ENCODE measurements at places on chromosomes 13 and 19.

- peak; percentile 24 for DNase-seq
These were observed 1395.8 kb downstream of the SLITRK5 start for GRCh38 chr13:89066868-89067466.

GRCh38 chr13:112730157-112730671 is 40.4 kb downstream of the ATP11A start:
- DNase-seq = no peak

DNA sequence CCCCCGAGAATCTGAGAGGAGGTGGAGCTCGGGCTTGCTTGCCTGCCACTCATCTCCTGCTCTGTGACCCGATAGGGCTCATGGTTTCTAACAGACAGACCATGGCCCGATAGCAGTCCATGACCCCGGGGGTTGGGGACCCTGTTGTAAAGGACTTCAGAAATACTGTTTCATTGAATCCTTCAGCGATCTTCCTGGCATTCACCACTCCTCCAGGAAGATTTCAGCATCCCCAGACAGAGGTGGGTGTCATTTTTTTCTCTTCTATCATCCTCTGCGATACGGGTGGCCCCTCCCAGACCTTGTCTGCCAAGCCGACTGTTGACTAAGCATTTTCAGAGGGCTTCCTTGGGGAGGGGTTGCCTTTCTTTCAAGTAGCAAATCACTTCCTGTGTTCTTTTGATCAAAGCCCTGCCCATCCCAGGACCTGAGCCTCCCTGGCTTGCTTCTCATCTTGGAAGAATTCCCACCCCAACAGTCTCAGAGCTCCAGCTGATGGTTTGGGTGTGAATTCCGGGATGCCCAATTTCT is 1.7 kb downstream of the MYO1F start:
- peak; percentile 56 for DNase-seq

DNA sequence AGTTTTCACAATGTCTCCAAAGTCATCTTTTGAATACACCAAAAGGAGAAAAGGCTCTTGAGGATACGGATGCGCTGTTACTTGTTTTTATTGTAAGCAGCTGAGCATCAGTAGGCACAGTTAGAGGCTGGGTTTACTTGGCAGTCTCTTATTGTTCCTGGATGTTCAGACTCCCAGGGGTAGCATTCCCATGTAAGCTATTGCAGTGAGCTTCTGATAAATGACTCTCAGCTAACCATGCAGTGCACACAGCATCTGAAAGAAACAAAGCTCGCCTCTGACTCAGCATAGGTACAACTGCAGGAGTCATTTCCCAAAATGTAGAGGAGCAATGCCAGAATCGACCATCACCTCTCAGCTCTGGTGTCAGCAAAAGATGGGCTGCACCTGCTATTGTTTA is 84.8 kb downstream of the DCT start:
- DNase-seq = no peak

DNA sequence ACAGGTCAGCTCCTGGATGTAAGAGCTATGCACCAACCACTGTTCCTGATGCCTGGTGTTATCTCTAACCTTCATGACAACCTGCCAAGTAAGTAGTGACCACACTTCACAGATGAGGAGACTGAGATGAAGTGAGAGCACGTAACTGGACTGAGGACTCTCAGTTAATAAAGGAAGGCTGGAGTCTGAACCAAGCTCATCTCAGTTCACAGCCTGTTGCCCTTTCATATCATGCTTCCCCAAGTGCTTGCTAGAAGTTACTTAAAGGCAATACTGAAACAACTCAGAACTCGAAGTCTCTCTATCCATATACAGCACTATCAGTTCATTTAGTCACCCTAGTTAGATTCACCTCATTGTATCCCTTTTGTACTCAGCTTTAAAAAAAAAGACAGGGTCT is 119.7 kb downstream of the ABCC4 start:
- DNase-seq = no peak

DNA sequence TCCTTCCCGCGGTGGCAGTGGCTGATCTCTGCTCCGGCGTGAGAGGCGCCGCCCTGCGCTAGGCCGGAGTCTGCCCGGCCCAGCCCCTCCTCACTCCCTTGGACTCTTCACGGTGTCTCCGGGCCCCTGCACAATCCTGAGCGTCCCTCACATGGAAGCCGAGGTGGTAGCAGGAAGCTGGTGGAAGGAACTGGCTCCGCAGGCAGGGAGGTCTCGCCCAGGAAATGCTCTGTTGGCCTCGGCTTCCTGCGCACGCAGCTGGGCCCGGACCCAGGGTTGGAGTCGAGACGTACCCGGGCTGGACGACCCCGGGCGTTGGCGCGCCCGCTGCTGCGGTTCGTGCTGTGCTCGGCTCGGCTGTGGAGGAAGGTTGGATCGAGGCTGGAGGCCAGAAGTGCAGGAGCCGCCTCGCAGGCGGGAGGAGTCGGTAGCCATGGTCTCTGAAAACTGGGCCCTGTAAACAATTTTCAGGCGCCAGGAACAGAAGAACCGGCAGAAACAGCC is 46.3 kb downstream of the ZNF724 start:
- peak; percentile 1 for DNase-seq

DNA sequence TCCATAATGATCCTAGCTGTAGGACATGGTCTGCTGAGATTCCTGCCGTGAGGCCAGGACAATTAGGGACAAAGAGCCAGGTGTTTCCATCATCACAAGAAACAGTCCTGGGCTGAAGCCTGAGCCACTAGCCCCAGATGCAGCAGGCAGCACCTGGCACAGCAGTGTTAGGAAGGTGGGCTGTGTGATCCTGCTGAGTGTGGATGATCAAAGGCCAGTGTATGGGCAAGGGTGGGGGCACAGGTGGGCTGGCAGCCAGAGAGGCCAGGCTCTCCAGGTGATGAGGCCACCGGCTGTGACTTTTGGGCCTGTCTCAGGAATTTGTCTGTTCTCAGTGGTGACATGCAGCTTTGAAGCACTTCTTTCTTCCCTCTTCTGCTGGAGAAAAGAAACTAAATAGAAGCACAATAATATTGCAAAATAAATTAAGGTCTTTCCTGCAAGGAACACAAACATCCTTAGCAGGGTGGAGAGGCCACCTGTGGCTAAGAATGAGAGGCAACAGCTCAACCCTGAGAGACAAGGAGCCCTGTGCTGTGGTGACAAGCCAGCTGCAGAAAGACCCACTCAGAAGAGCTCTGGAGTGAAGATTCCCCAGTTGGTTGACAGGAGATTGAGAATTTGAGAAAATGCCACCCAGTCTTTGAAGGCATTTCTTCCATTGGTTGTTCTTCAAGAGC is 127.6 kb downstream of the KATNAL1 start:
- DNase-seq = no peak

DNA sequence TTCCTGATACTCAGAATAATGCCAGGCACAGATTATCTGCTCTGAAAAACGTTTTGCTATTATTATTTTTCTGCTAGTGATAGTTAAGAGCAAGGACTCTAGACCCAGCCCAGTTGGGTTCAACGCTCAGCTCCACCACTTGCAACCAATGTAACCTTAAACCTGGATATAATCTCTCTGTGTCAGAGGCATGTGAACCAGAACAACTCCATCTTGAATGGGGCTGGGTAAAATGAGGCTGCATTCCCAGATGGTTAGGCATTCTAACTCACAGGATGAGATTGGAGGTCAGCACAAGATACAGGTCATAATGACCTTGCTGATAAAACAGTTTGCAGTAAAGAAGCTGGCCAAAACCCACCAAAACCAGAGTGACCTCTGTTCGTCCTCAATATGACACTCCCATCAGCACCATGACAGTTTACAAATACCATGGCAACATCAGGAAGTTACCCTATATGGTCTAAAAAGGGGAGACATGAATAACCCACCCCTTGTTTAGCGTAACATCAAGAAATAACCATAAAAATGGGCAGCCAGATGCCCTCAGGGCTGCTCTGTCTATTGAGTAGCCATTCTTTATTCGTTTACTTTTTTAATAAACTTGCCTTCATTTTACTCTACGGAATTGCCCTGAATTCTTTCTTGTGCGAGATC is 13.6 kb downstream of the FAM187B start:
- DNase-seq = no peak

GRCh38 chr13:59320021-59320420 is 843.7 kb downstream of the DIAPH3 start:
- DNase-seq = no peak

GRCh38 chr13:38376546-38376945 is 26.9 kb downstream of the UFM1 start:
- DNase-seq = no peak

DNA sequence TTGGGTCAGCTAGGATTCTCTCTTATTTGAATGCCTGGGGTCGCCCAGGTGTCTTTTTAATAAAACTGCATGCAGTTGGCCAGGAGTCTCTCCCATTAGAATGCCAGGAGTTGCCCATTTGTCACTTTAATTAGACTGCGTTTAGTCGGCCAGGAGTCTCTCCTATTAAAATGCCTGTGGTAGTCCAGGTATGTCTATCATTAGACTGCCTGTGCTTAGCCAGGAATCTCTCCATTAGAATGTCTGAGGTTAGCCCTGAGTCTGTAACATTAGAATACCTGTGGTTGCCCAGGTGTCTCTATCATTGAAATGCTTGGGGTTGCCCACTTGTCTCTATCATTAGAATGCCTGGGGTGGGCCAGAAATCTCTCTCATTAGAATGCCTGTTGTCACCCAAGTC is 1470.9 kb downstream of the UQCRFS1 start:
- DNase-seq = no peak

DNA sequence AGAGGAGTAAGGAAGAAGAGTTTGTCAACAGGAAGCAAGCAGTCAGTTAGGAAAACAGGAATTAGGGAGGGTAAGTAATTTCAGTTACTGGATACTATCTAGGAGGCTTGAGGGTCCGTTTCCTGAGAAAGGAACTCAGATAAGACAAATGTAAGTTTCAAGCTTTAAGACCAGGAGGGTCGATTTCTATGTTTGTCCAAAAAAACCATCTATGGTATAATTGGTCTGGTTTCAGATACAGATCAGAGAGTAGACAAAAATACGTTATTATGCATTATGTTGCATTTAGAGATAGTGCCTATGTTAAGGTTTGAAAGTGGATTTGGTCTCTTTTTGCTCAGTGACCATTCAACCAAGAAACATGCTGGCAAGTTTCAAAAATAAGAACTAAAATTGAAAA is 789.6 kb upstream of the PCDH20 start:
- DNase-seq = no peak

DNA sequence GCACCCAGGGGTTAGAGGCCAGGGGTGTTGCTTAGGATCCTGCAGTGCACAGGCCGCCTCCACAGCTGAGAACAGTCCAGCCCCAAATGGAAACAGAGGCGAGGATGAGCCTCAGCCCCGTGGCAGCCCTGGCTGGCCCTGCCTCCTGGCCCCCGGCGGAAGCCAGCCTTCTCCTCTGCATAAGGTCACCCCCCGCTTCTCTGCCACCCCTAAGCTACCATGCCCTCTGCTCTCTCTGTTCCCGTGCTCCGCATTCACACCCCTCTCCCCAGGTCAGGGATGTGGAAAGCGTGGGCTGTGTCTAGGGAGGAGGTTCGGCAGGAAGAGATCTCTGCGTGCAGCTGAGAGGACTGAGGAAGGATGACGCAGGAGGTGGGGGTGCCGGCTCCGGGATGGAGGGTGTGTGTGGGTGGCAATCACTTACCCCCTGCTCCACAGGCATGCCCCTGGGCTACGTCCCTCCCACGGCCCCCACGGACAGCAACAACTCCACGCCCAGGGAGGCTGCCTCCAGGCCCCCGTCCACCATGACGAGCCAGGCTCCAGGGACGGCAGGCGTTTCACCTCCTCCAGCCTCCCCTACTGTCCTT is 6.0 kb downstream of the SSC5D start:
- DNase-seq = peak; percentile 91

GRCh38 chr19:51754109-51754508 is 2.4 kb upstream of the FPR1 start:
- DNase-seq = no peak

GRCh38 chr13:96474181-96474557 is 384.3 kb downstream of the HS6ST3 start:
- DNase-seq = no peak

DNA sequence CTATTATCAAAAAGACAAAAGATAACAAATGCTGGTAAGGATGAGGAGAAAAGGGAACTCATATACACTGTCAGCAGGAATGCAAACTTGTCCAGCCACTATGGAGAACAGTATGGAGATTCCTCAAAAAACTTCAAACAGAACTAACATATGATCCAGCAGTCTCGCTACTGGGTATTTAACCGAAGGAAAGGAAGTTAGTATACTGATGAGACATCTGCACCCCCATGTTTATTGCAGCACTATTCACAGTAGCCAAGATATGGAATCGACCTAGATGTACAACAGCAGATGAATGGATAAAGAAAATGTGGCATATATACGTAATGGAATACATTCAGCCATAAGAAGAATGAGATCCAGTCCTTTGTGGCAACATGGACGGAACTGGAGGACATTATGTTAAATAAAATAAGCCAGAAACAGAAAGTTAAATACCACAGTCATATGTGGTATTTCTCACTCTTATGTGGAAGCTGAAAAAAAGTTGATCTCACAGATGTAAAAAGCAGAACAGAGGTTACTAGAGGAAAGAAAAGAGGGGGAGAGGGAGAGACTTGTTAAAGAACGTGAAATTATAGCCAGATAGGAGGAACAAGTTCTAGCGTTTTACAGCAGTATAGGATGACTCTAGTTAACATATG is 83.2 kb downstream of the RUBCNL start:
- no peak for DNase-seq

GRCh38 chr13:35978607-35979316 is 152.4 kb downstream of the DCLK1 start:
- peak; percentile 84 for DNase-seq

GRCh38 chr19:8355631-8356402 is 8.1 kb upstream of the ANGPTL4 start:
- peak; percentile 100 for DNase-seq

DNA sequence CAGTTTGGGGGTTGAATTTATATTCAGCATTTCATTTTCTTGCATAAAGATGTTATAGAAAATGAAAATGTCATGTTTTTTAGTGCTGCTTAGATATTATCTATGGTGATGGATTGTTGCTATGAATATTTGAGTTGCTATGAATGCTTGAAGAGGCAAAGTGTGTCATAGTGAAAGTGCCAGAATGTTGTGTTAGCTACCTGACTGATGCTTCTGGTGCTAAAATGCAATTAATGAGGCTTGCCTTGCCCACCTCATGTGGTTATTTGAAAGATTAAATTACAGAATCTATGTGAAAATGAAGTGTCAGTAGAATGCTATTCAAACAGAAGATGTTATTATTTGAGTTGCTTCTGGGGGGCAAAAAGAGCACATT is 62.7 kb upstream of the MYCBP2 start:
- no peak for DNase-seq

GRCh38 chr13:50222569-50223332 is 207.5 kb downstream of the KCNRG start:
- DNase-seq = peak; percentile 95

DNA sequence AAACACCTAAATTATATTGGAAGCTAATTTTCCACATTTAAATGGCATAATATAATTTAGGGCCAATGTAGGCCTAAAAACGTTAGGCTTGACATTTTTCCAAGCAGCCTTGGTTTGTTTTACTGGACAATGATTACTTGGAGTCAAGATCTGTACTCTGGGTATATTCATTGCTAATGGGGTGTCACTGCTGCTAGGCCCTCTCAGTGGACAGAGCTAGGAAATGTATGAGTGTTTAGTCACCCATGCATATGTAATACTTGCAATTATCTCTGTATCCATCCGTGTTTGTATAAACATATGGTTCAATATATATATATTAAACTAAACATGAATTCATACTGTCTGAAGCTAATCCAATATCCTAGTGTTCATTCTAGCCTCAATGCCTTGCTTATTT is 598.1 kb downstream of the DCT start:
- peak; percentile 40 for DNase-seq
